ENCODE measurements at places on chromosomes 7 and 10.
A peak's percentile ranks its signal among the peaks of the same experiment; 100 is the strongest.

GRCh38 chr7:156026076-156026600 lies 213.9 kb upstream of the SHH start:
- DNase-seq, result no peak

GRCh38 chr7:84107259-84107658 lies 87.3 kb downstream of the SEMA3A start:
- no peak for DNase-seq

DNA sequence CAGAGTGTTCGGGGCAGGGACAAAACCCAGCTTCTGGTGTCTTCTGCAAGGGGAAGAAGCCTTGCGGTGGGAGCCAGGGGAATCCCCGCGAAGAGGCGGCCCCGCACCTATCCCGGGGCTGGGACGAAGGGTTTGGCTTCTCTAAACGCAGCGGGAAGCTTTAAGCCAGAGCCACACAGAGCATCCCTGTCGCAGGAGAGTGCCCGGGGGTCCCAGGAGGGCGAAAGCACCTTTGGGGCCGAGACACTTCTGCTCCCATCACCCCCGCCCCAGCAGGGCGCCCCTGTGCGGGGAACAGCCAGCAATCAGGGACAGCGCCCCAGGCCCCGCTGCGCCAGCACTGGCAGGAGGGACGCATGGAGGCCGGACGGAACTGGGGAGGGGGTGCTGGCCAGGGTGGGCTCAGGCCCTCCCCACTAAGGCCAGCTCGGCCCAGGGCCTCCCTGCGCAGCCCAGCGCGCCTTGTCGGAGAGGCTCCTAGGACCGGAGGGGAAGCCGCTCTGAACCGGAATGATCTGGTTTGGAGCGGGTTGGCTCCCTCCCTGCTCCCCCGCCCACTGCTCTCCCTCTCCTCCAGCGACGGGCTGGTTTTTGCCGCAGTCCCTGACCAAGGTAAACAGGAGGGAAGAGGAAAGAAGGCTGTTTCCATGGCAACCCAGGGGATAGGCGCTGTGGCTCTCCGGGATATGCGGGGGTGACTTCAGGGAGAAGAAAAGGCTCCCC lies 63.9 kb downstream of the TMEM209 start:
- DNase-seq, result peak; percentile 80

DNA sequence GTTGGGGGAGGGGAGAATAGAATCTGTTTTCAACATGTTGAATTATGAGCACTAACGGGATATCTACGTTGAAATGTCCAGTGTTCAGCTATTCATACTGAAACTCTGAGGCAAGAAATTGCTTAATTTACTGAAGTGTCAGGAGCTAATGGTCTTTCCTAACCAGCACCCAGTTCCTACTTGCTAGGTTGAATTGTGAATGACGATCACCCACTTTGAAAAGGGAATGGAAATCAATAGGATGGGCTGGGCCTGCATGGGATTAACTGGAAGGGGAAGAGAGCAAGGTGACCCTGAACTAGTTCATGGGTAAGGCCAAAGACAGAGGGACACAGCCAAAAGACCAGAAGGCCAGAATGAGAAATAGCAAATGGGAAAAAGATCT lies 51.3 kb downstream of the HIPK2 start:
- no peak for DNase-seq

DNA sequence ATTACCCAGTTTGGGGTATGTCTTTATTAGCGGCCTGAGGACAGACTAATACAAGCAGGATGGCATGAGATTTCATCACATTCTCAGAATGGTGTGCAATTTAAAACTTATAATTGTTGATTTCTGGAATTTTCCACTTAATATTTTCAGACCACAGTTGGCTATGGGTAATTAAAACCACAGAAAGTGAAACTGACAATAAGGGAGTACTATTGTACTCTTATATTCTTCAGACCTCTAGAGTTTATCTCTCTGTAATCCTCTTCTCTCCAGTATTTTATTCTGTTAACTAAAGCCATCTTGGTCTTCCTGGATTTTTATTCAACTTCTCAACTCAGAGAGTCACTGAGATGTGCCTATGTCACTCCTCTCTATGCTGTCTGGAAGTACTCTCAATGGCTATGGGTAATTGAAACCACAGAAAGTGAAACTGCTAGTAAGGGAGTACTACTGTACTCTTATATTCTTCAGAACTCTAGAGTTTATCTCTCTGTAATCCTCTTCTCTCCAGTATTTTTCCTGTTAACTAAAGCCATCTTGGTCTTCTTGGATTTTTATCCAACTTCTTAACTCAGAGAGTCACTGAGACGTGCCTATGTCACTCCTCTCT lies 118.3 kb downstream of the PPP1R17 start:
- DNase-seq, result no peak

- DNase-seq, result no peak
Measured at GRCh38 chr7:84196084-84196503, 1.5 kb upstream of the SEMA3A start.

DNA sequence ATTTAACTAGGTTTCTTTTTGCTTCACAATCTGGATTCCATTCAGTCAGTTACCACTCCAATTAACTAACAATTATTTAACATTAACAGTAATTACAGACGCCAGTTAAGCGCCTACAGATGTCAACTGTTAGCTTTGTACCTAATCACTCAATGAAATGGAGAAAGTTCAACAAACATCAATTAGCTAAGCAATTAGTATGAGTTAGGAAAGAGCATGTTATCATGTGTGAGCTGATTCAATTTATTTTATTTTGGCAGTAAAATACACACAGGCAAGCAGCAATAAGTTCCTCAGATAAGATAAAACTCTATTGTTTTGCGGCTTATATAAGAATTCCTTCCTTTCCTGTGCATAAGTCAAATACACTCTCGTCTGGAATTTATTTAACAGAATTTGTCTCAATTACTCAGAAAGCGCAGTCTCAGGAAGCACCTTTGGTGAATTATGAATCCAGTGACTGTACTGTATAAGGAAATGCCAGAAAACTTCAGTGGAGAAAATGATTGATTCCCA lies 427.1 kb upstream of the GALNT17 start:
- no peak for DNase-seq

- no peak for DNase-seq
Measured at GRCh38 chr10:114603303-114603702, 54.8 kb downstream of the ABLIM1 start.

DNA sequence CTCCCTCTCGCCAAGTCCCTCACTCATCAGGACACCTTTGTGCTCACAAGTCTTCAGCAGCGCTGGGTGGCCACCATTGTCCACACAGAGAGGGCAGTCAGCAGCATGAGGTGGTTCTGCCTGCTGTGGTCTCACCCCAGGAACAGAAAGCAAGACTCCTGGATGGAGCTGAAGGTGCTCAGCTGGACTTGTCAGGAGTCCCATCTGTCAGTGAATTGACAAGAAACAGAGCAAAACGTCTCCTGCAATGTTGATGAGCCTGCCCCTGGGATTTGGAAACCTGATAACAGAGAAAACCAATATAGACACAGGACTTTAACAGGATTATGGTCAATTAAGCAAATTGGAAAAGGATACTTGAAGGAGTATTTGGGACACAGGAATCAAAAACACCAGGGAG lies 122.2 kb upstream of the PRSS58 start:
- DNase-seq, result no peak

GRCh38 chr10:103806395-103807187 lies 48.8 kb downstream of the SH3PXD2A start:
- DNase-seq, result no peak

DNA sequence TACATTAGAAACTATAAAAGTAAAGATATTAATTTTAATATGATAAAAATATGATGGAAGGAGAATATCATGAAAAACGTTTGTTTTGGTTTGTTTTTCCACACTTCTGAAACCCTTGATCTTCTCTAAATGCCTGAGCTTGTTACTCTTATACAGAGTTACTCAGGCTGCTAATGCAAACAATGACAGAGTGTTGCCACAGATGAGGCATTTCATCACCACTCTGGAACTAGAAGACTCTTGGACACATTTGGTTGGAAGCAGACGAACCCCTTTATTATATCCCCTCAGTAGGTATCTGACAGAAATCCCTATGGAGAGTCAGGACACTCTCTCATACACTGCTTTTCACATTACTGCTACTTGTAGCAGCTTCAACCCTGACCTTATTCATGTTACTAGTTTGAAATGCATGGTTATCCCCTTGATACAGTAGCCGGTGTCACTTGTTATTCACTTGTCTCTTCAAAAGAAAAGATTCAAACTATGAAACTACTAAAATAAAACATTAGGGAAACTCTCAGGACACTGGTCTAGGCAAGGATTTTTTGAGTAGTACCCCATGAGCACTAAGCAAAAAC lies 66.9 kb downstream of the SEMA3C start:
- no peak for DNase-seq

- no peak for DNase-seq
Measured at GRCh38 chr7:63067897-63068585, 930.6 kb upstream of the ZNF722 start.

DNA sequence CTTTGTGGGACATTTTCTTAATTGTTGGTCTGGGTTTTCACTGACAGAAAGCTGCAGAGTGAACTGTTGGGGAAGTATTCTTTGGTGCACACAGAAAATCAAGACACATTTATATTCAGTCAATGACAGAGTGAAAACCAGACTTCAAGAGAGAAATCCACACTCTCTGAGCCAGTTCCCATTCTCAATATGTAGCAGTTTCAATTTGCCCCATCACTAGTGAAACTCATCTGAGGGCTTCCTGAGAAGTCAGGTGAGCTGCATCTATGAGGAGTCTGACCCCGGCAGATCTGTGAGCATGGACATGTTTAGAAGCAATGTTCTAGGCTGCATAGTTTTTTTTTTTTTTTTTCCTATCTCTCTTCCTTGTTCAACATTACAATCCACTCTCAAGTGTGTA lies 163.7 kb upstream of the AHR start:
- DNase-seq, result no peak

- no peak for DNase-seq
Measured at GRCh38 chr10:125510998-125511397, 172.0 kb downstream of the TEX36 start.

DNA sequence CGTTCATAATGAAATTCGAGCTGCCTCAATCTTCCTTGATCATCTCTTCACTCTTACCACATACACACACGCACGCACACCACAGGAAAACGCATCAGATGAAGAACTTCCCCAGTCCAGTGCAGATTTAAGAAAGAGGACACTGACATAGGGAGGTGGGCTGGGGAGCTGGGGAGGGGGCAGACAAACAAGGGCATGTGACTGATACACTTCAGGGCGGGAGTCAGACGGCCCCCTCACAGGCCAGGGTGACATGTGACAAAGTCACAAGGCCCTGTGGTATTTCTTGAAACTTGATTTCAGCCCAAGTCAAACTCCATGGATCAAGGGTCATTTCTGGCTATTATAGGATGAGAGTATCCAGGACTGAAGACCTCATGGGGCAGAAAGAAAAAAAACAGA lies 82.6 kb downstream of the KCNMA1 start:
- peak; percentile 82 for DNase-seq

GRCh38 chr7:53672681-53673080 lies 637.2 kb downstream of the POM121L12 start:
- DNase-seq, result no peak

- DNase-seq, result no peak
Measured at GRCh38 chr10:4778761-4779160, 47.2 kb upstream of the AKR1E2 start.

- no peak for DNase-seq
Measured at GRCh38 chr7:74409571-74409970, 44.1 kb upstream of the GTF2IRD1 start.

- DNase-seq, result no peak
Measured at GRCh38 chr7:150313870-150314269, 9.3 kb upstream of the LRRC61 start.

DNA sequence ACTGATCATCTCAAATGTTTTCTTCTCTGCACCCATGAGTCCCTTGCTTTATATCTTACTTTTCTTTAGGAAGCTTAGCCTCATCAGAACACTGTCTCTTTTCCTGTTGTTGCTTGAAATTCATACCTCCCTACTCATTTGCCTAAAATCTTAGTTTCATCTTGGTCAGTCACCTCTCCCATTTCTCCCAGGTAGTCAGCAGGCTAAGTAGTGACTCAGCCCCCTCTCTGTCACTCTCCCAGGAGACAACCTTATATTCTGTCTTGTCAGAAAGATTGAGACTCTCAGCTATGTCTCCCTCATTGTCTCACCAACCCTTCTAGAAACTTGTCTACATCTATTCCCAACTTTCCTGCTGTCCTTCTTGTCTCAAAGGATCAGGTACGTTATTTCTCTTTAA lies 280.9 kb downstream of the BBS9 start:
- no peak for DNase-seq

DNA sequence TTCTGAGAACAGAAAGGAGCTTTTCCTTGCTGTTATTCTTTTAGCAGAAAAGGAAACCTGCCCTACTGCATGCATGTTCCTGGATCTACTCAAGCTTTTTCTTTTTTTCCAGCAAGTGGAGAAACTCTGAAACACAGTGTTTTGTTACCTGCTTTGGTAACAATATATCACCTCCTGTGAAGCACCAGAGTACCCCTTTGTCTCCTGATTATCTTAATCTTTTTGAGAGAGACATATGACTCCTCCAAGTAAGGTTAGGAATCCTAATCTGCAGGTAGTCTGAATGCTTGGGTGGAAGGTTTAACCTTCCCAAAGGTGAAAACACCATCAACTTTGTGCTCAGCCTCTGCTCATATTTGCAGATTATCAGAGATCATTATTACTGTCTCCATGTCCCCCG lies 93.1 kb downstream of the MAPK8 start:
- DNase-seq, result no peak

DNA sequence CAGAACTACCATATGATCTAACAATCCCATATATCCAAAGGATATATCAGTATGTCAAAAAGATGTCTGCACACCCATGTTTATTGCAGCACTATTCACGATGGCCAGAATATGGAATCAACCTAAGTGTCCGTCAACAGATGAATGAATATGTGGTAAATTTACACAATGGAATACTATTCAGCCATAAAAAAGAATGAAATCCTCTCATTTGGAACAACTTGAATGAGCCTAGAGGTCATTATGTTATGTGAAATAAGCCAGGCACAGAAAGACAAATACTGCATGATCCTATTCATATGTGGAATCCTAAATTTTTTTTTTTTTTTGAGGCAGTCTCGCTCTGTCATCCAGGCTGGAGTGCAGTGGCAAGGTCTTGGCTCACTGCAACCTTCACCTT lies 6.3 kb upstream of the CFAP70 start:
- DNase-seq, result no peak

- no peak for DNase-seq
Measured at GRCh38 chr7:104111271-104111670, 96.5 kb downstream of the ORC5 start.

GRCh38 chr7:138431517-138431916 lies 28.5 kb upstream of the TRIM24 start:
- no peak for DNase-seq

DNA sequence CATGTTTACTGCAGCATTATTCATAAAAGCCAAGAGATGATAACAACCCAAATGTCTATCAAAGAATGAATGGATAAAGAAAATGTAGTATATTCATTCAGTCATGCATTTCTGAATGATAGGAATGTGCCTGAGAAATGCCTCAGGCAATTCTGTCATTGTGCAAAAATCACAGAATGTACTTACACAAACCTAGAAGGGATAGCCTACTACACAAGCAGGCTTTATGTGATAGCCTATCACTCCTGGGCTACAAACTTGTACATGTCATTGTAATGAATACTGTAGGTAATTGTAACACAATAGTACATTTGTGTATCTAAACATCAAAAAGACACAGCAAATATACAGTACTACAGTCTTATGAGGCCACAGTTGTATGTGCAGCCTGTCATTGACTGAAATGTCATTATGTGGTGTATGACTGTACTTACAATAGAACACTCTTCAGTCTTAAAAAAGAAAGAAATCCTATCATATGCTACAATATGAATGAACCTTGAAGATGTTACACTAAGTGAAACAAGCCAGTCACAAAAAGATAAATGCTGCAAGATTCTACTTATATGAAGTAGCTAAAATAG lies 141.8 kb upstream of the GPR22 start:
- no peak for DNase-seq

Measured in sigmoid colon (tissue), 7 donors.